A549 treated with DMSO at 1 μM for 4 hours (cell line): ENCODE measurements at places on chromosomes 5 and 9. TPM values are rescaled to one million over a fixed set of nuclear protein-coding genes. Genes with fewer than 3 reads are reported as not detected.

Gene CDC20B
- total RNA-seq: 0.07 to 0.14 TPM (median 0.09 TPM) in 3 of 5 replicates, not detected in the others

Gene LVRN
- 0.07 to 0.19 TPM (median 0.17 TPM) in 5 replicates for total RNA-seq

Gene MLANA
- not detected in 5 replicates for total RNA-seq

Gene PCDHB3
- total RNA-seq: 0.04 to 0.05 TPM in 2 of 5 replicates, not detected in the others

Gene SAPCD2
- 15.1 to 29.3 TPM (median 23.8 TPM) in 5 replicates for total RNA-seq

Gene SPATA31D4
- total RNA-seq: not detected in 5 replicates

Gene MARCOL
- not detected in 5 replicates for total RNA-seq

Gene C5orf58
- not detected in 5 replicates for total RNA-seq

Gene JAKMIP2
- total RNA-seq: not detected in 5 replicates

Gene TMEM267
- 18.3 to 27.1 TPM (median 23.1 TPM) in 5 replicates for total RNA-seq

Gene SLC36A3
- not detected in 5 replicates for total RNA-seq
